Mesendoderm (in vitro differentiated cells): ENCODE measurements at places on chromosomes 5 and 9.

- no peak for DNase-seq
Observed at GRCh38 chr9:133304477-133305377, 29.7 kb upstream of the ABO start.

DNA sequence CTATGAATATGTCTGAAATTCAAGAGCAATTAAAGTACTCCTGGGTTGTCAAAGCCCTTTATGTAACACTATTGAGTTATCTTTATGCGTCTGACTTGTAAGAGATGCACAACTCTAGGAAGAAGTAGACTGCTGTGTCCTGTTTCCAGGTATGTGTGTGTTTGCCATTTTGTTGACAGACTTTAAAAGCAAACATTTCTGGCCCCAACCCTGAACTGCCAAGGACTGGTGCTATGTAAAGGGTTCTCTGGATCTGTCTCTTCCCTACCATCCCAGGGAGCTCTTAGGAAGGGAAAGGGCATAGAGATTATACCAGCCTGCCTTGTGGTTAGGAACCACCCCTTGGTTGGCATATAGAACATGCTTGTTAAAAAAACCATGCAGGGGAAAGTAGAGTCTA is 12.1 kb downstream of the SLC22A5 start:
- no peak for DNase-seq

DNA sequence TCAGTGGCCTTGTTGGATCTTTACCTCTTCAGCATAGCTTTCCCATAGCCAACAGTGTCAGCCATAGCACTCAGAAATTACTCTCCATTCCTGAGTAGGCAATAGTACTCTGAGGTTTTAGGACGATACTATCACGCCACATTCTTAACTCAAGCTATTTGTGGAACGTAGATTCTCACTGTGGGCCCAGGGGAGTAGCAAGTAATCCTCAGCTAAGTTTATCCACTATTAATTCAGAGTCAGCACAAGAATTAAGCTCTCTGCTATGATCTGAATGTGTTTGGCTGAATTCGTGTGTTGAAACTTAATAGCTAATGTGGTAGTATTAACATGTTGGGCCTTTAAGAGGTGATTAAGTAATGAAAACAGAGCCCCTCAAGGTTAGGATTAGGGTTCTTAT is 858.8 kb upstream of the NUDT12 start:
- DNase-seq: no peak

- no peak for DNase-seq
Observed at GRCh38 chr9:131666029-131666428, 73.8 kb downstream of the RAPGEF1 start.

DNA sequence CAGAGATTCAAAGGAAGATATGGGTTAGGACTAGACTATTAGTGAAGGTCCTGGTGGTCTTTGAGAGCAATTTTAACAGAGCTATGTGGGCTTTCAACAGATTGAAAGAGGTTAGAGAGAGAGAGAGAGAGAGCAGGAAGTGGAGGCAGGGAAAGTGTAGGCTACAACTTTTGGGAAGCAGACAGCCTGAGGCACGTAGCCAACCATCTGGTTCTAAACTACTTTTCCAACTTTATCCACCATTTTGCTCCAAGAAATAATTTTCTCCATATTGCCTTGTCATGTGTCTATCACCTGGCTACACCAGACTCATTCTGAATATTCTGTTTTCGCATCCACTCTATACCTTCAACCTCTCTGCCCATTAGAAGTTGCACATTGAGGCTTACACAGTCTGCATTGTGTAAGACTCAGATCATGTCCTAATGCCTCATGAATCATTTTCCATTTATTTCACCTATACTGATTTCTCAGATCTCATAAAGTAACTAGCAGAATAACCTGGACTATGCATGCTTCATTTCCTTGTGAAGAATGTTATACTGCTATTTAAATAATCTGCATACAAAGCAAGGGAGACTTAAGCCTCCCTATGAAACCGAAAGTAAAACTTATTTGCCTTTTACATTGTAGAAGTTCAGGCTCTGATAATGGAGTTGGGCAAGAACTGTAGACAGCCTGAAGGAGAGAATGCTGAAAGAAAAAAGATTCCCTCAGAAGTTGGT is 235.6 kb downstream of the ELAVL2 start:
- peak; percentile 23 for DNase-seq

GRCh38 chr9:109599711-109600110 is 101.6 kb upstream of the PTPN3 start:
- no peak for DNase-seq

DNA sequence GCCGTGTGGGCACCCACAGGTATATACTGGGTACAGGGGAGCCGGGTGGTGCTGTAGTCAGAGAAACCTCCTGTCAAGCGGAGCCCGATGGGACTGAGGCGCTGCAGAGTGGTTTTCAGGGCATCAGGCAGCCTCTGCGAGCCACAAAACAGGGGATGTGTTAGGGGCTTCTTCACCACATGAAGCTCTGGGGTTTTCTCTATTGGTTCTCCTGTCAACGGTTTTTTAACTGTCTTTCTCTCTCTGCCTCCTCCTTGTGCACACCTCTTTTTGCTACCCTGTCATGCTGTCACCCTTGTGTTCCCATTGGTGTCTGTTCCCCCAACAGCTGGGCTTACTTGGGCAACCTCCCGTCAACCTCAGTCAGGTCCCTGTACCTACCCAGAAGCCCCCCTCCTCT is 19.9 kb downstream of the RALGPS1 start:
- DNase-seq: no peak

GRCh38 chr9:101485924-101486692 is 47.5 kb upstream of the RNF20 start:
- peak; percentile 77 for DNase-seq

DNA sequence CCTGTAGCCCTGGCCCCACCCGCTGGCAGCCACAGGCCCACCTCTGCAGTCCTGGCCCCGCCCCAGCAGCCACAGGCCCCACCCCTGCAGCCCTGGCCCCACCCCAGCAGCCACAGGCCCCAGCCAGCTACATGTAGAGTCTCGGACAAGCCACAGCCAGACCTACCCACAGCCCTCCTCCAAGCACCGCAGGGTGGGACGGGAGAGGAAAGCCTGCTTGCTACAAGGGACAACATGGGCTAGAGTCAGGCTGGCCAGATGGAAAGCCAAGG is 49.5 kb upstream of the SARDH start:
- peak; percentile 57 for DNase-seq
